NCI-H1092 treated with DMSO at 0.1 percent for 48 hours (cell line): ENCODE measurements at places on chromosomes 6 and 20.

- no peak for DNase-seq
Measured at GRCh38 chr6:131997429-131998153, 46.4 kb upstream of the CCN2 start.

GRCh38 chr20:51767867-51768758 lies at the start of gene ATP9A:
TSS of gene ATP9A (minus strand) at chr20:51768390. CDS start at chr20:51768369, 21 bp downstream.
- DNase-seq = peak; percentile 42

DNA sequence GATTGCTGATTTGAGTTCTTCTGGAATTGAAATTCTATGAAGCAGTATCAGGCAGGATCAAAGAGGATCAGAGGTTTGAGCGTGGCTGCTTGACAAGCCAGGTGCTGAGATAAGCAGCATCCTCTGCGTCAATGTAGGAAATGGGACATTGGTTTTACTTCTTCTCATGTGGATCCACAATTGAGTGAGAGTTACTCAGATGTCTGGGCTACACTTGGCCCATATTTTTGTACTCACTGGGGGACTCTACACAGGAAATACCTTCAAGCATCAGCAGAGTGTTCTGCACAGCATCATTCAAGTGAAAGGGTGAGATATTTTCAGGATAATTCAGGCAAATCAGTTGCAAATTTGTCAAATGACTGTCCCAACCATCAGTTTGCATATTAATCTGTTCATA lies 613.9 kb upstream of the ARID1B start:
- DNase-seq = no peak

GRCh38 chr6:33424855-33425667 lies 5.2 kb downstream of the SYNGAP1 start:
- no peak for DNase-seq

GRCh38 chr6:109302176-109302575 lies 80.1 kb downstream of the CD164 start:
- DNase-seq = no peak

GRCh38 chr6:53630533-53631226 lies 34.9 kb downstream of the KLHL31 start:
- no peak for DNase-seq

- peak; percentile 80 for DNase-seq
Measured at GRCh38 chr6:14924126-14925024, 321.5 kb upstream of the JARID2 start.

DNA sequence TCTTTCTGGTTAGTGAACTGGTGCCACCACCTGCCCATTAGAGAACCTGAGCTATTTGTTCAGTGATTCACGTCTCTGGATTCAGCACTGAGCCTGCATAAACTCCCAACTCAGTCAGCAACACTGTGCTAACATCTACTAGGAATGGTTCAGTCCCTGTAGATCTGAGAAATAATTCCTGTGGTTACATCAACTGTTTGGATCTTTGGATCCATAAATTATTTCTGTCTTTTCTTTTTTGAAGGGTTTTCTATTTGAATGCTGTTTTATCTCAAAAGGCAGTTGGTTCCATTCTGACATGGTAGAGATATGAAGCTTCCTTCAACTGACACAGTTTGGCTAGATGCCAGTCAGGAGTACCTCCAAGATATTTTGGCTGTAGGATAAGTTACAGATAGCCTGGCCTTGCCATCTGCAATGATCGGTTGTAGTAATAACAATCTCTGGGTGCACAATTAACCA lies 125.9 kb downstream of the TRMT11 start:
- no peak for DNase-seq

DNA sequence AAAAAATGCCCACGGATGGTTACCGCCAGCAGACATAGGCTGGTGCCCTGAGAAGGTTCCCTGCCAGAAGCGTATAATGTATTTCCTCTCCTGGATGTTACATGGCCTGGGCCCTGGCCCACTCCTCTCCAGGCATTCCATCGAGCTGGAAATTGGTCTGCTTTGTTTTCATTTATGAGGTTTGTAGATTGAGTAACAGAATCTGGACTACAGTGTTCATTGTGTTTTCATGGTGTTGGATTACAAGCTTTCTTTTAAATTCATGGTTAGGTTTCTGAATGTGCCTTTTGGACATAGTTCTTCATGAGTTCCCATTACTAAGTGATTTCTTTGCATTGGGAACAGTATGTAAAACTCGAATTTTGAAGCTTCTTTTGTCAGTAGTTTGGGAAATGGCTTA lies 6.4 kb downstream of the TIAM2 start:
- no peak for DNase-seq

DNA sequence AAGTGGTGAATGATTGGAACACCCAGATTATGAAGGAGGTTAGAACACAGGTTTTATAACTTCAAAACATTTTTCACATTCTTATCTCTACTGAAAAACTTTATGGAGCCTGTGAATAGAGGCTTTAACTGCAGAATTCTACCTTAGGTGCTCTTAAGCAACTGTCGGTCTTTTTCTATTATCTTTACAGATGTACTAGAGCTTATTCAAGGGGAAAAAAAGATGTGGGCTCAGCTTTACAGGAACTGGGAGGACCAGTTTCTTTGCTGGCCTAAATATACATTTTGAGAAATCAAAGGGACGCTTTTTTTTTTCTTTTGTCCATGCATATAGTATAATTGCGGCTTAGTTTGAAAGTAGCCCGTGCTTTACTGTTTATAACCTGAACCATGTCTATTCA lies 58.9 kb downstream of the UST start:
- DNase-seq = no peak

DNA sequence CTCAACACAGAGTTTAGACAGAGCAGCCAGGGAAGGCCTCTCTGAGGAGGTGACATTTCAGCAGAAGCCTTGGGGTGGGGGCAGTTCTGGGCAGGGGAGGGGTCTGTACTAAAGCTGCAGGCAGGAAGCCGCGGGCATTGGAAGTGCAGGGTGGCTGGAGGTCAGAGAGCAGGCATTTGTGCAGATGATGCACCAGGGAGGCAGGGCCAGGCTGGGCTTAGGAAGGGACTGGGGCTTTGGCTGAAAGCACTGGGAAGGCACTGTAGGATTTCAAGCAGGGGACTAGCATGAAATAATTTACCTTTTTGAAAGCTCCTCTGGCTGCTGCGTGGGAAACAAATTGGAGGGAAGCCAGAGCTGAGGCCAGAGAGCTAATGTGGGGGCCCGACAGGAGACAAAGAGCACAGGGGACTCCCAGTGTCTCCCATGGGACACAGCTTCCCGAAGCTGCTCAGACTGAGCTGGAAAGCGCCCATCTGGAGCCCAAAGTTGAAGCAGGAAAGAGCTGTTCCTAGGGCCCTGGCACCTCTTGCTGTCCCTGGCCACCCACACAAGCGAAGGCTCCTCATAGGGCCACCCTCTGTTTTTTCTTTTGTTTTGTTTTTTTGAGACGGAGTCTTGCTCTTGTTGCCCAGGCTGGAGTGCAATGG lies 19.3 kb downstream of the ADA start:
- peak; percentile 12 for DNase-seq

DNA sequence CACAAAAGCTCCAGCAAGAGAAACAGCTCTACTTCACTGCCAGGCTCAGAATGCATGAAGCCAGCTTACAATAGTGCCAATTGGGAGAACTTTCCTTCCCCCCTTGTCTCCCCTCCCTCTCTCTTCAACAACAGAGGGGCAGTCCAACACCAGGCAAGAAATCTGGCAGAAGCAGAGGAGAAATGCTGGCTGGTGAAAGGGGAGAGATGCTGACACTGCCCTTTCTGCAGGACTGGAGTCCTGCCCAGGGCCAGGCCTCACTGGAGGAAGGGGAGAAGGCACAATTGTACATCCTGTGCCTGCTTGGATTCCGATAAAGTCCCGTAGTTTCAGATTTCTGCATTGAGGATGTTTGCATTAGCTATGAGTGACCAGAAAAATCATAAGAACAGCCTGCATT lies 148.6 kb downstream of the LRRC1 start:
- DNase-seq = no peak

DNA sequence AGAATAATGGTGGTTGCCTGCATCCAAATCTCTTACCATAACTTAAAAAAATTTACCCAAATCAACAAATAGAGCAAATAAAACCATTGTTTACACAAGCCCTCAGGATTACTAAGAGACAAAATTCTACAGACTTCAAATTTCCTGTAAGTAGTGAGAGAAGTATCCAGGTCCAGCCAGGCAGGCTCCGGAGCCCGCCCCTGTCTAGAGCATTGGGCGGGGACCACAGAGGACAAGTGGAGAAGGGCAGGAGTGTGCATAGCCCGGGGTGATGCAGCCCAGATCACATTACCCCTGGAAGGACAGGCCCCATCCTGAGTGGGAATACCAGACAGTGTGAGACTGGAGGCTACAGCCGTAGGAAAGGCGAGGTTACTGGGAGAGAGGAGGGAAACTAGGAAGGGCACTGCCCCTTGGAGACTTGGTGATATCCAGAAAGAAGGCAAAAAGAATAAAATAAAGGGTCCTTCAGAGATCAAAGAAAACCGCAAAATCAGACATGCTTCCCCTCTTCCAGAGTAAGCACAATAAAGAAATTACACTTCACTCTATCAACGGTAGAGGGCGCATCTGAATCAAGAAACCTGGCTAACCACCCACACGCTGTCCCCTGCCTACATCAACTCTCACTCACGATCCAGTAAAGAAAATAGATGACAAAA lies 26.6 kb downstream of the RIN2 start:
- peak; percentile 88 for DNase-seq

DNA sequence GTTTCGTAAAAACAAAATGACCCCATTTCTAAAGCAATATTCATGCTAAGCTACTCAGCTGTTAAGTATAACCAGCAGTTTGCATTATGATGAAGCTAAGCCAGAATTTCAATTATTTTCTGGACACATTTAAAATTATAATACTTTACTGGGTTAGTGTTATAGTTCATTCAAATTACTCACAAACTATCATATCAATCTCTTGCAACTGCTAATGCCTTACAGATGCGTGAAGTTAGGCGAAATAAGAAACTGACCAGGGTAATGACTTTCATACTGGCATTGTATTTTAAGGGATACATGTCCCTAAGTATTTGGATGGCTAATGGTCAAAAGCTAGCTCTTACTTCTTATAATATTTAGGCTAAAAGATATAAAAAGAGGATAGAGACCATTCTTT lies 249.6 kb downstream of the TSHZ2 start:
- no peak for DNase-seq

GRCh38 chr6:15065261-15065989 lies 180.4 kb upstream of the JARID2 start:
- DNase-seq = no peak

- DNase-seq = no peak
Measured at GRCh38 chr20:49233226-49233625, 14.0 kb downstream of the DDX27 start.

- no peak for DNase-seq
Measured at GRCh38 chr6:4344317-4344899, 209.0 kb upstream of the ECI2 start.

DNA sequence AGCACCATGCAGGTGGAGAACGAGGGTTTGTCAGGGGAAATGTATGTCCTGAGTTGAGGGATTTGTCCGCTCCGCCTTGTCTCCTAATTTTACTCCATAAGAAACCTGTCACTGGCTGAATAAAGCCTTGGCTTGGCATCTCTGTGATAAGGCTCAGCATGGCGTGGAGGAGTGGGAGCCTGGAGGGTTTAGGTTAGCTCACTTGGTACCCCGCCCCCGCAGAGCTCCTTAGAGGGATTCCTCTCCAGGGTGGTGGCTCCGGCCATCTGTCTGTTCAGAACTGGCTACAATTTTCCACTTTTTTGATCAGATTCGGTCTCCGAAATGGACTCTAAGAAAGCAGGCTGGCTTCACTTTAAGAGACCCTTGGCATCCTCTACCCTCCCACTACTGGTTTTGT lies 192.2 kb upstream of the SYNDIG1 start:
- no peak for DNase-seq

- DNase-seq = no peak
Measured at GRCh38 chr6:4172368-4172767, 37.0 kb upstream of the ECI2 start.

- DNase-seq = no peak
Measured at GRCh38 chr6:46350714-46351113, 140.5 kb downstream of the RCAN2 start.

DNA sequence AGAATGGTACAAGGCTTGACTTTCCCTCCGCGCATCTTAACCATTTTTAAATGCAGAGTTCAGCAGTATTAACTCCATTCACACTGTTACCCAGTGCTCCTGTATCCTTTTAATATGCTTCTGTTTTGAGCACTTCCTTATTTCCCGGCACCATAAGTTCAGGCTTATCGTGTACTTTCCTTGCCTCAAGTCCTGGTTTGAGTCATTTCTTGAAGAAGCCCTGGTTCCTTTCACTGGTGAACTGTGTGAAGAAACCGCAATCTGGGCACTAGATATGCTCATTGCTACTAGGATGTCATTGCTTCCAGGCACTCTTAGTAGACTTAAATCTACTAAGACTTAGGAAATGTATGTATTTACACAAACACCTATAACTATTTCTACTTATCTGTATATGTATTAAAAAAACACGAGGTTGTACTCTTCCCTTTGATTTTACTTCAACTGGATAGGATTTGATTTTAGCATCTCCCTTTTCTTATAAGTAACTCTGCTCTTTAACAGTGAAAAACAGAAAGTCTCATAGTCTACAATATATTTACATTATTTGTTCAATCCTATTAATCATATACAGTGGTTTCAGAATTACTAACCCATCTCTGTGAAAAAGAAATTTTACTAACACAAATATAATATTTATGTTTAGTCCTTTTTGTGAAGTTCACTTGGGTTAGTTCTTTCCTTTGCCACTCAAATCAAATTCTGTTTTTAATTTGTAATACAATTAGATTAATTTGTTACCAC lies 135.5 kb downstream of the CDKAL1 start:
- no peak for DNase-seq

GRCh38 chr6:130140084-130140483 lies 82.7 kb downstream of the SAMD3 start:
- no peak for DNase-seq

GRCh38 chr20:53716395-53716794 lies 122.8 kb upstream of the ZNF217 start:
- DNase-seq = no peak

GRCh38 chr6:10633216-10633615 lies 61.2 kb downstream of the C6orf52 start:
- no peak for DNase-seq

DNA sequence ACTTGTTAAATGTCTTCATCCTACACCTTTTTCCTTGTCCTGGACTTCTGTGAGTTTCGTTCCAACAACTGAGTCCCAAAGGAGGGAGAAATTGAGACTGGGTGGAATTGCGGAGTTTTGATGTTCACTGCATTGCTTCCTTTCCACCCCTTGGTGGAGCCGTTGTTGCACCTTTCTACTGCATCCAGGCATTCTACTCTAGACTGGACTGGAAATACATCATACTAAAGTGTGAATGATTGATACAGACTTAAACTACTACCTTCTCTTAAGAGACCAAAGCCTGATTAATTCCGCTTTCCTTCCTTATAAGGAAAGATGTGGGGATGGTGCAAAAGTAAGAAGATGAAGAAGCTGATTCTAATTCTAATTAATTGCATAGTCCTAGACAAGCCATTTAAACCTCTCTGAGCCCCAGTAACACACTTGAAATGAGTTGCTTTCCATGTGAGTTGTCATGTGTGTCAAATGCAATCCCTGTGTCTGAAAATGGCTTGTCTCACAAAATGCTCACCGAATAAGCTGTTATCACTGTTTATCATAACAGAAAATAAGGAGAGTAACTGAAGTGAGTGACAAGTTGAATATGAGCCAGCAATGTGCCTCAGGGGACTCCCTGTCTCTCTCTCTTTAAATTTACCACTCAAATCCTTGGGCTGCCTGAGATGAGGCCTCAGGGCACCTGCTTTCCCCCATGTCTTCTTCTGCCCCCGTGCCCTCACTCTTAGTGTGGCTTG lies 338.3 kb upstream of the CHD6 start:
- DNase-seq = peak; percentile 31

- no peak for DNase-seq
Measured at GRCh38 chr6:110468731-110469130, 7.7 kb downstream of the SLC22A16 start.

- DNase-seq = no peak
Measured at GRCh38 chr6:114939630-114940029, 596.8 kb upstream of the HS3ST5 start.
